ENCODE measurements at places on chromosomes 11 and 22.

DNA sequence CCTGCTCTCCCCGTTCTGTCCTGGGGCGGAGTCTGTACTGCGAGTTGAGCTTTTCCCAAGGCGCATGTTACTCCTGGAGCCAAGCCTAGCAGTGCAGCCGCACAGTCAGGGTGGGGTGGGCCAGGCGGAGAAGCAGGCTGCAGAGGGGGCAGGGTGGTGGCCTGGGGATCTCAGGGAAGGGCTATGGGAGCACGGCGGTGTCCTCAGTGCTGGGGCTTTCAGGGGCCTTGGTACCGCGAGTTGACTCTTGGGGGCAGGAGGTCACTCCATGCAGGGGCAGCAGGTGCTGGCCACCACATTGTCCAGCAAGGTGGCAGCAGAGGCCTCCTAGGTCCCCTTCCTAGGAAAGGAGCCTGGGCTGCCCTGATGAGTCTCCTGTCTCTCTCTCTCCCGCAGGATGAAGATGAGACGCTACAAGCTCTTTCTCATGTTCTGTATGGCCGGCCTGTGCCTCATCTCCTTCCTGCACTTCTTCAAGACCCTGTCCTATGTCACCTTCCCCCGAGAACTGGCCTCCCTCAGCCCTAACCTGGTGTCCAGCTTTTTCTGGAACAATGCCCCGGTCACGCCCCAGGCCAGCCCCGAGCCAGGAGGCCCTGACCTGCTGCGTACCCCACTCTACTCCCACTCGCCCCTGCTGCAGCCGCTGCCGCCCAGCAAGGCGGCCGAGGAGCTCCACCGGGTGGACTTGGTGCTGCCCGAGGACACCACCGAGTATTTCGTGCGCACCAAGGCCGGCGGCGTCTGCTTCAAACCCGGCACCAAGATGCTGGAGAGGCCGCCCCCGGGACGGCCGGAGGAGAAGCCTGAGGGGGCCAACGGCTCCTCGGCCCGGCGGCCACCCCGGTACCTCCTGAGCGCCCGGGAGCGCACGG is 14.9 kb upstream of the MIEF1 start:
- DNase-seq = no peak

GRCh38 chr11:134838708-134839107 is 426.7 kb upstream of the B3GAT1 start:
- DNase-seq = no peak

DNA sequence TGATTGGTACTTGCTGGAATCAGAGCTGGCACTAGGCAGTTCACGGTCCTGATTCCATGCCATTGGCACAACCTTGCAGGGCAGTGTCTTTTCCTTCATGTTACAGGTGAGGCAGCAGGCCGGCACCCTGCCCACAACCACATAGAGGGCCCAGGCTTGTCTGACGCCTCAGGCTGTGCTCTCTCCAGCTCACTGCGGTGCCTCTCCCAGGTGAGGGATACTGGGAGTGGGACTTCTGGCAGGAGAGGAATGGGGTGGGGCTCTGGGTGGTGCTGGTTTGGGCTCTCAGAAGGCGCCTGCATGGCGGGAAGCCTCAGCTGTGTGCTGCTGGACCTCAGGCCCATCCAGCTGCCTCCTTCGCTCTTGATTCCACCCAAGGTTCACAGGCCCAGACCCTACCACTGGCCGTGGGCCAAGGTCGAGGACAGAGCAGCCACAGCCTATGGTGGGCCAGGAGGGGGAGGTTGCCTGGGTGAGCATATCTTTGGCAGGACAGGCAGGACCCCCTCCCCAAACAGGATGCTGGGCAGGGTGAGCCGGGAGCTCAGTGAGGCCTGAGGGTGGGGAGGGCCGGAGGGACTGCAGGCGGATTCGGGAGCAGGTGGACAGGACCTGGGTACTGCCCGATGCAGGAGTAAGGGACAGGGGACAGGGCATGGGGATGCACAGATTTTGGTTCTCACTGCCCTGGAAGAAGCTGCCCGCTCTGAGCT is 7.0 kb upstream of the MPPED1 start:
- DNase-seq = no peak

DNA sequence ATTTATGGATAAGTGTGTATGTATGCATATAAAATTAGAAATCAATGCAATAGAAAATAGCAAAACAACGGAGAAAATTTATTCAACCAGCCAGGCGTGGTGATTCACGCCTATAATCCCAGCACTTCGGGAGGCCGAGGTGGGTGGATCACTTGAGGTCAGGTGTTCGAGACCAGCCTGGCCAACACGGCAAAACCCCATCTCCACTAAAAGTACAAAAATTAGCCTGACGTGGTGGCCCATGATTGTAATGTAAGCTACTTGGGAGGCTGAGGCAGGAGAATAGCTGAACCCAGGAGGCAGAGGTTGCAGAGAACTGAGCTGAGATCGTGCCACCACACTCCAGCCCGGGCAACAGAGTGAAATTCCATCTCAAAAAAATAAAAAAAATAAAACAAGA is 5.5 kb downstream of the KRTAP5-6 start:
- no peak for DNase-seq

DNA sequence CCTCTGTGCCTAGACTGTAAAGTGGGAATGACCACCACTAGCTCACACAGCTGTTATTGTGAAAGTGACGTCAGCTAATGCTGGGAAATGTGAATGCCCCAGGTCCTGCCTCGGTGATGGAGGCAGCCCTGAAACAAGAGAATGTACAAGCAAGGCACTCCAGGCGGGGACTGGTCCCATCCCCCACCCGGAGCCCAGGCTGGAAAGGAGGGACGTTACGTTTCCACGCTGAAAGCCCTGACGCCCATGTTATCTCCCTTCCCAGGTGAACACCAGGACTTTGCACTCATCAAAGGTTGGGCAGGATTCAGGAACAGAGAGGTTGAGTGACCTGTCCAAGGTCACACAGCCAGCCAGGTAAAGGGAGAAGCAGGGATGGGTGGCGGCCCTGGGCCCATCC is 784 bp downstream of the SULT4A1 start:
- DNase-seq = no peak
